ENCODE measurements at places on chromosomes 5 and 9. TPM values are rescaled to one million over a fixed set of nuclear protein-coding genes. Genes with fewer than 3 reads are reported as not detected.

- DNase-seq = peak; percentile 53
These were observed 2.0 kb downstream of the CYFIP2 start for GRCh38 chr5:157267761-157268480.

DNA sequence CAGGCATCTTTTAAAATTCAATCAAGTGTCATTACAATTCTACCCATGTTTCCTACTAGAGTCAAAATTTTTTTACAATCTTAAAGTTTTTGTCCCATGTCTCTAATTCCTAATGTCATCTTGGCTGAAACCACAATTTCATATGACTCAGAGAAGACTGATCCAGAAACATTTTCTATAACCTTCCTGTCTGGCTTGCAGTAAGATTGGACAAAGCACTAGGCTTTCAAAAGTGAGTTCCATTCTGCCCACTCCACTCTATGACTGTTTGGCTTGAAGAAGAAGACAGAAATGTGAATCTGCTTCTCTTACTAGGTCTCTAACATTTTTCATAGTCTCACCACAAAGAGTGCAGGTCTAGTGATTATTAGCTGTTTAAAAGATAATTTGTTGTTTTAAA, 88.8 kb downstream of the NR3C1 start:
- DNase-seq = no peak

GRCh38 chr9:76687861-76688391, 76.3 kb upstream of the PCA3 start:
- no peak for DNase-seq

GRCh38 chr9:75666856-75667554, 223.5 kb upstream of the PCSK5 start:
- no peak for DNase-seq

The PDLIM4 gene
- 3.8 TPM for total RNA-seq
